ENCODE measurements at places on chromosomes 12 and 14. TPM values are rescaled to one million over a fixed set of nuclear protein-coding genes. Genes with fewer than 3 reads are reported as not detected.

GRCh38 chr14:61950340-61950739 lies 188.1 kb downstream of the SNAPC1 start:
- no peak for DNase-seq

GRCh38 chr14:94423453-94424056 lies 29.0 kb downstream of the SERPINA11 start:
- DNase-seq, result peak; percentile 80

DNA sequence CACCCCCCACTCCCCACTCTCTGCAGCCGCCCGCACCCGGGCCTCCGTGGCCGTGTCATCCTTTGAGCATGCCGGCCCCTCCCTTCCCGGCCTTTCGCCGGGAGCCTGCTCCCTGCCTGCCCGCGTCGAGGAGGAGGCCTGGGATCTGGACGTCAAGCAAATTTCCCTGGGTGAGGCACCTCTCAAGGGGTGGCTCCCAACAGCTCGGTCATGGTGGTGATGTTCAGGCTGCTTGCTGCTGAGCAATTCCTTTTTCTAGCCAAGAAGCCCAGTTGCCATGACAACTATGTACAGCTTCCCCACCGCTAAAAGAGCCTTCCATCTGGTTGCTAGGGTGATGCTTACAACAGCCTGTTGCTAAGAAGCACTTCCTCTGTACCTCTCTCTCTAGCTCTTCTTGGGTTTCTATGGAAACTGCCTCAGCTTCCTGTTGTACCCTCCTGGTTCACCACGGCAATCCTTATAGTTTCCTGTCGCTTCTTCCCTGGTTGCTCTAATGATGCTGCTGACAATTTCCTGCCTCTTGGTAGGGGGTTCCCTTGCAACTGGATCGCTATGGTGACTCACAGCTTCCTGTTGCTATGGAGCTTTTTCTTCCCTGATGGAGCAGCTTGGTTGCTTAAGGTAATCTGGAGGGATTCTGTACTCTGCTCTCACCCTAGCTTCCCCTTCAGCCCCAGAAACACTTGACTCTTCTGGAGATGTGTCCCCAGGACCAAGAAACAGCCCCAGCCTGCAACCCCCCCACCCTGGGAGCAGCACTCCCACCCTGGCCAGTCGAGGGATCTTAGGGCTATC lies 11.0 kb downstream of the ZNF219 start:
- no peak for DNase-seq

GRCh38 chr12:112986291-112986800 lies 8.0 kb downstream of the OAS2 start:
- no peak for DNase-seq

DNA sequence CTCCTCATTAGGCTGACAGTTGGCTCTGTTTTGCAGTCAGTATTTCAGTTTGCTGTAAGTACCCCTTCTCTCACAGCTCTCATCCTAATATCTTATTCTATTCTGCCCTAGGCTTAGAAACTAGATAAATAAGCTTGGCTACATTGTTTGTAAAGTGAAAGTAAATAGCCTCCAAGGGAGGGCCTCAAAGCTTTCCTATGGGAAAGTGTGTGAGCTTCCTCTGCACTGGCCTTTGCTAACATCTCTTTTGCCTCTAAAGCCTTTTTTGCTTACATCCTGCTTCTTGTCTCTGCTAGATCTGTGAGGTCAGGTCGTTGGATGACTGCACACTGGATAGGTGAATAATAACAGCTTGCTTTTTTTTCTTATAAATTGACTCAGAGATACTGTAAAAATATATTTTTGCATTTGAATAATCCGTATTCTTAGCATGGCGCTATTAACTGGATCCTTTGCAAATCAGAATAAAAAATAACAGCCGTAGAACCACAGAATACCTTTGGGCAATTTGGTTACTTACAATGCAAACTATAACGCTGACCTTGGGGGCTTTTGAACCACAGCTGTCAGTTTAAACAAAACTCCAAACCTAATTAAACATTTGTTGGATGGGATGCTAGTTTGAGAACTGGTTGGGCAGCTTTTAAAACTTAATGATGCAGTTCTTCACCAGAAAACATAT lies 55.1 kb downstream of the TTC6 start:
- DNase-seq, result peak; percentile 24

- no peak for DNase-seq
Observed at GRCh38 chr12:130621696-130622298, 94.3 kb downstream of the RIMBP2 start.

DNA sequence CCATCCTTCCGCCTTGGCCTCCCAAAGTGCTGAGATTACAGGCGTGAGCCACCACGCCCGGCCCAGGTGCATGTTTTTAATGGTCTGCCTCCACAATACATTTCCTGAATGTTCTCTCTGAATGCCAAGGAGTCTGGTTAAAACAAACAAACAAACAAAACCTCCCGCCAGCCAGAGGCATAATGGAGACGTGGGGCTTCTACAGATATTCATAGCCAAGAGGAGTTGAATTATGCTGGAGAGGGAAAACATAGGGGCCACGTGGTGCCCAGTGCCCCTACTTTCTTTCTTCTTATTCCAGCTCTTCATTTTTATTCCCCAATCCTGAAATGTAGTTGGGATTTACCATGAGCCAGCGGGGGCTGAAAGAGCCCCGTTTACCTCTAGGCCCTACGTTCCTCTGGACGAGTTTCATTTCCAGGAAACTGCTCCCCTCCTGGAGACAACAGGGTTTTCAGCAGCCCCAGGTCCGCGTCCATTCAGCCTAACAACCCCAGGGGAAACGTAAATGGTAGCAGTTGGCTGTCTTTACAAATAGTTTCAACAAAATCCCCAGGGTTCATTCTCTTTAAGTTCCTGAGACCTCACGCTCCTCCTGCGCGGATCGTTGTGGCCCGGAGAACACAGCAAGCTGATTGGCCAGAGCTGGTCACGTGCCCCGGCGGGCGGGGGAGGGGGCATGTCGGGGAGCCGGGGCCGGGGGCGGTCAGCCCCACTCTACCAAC lies 108.5 kb upstream of the ESRRB start:
- peak; percentile 65 for DNase-seq

GRCh38 chr12:103529306-103529705 lies 33.5 kb upstream of the C12orf42 start:
- peak; percentile 53 for DNase-seq

The CLEC7A gene
- 0.43 TPM for polyA plus RNA-seq

The IL31 gene
- not detected for polyA plus RNA-seq

The LBHD2 gene
- 0.82 TPM for polyA plus RNA-seq

All from kidney (tissue), 22 donors.